ENCODE measurements at places on chromosomes 7 and 10. TPM values are rescaled to one million over a fixed set of nuclear protein-coding genes. Genes with fewer than 3 reads are reported as not detected.

DNA sequence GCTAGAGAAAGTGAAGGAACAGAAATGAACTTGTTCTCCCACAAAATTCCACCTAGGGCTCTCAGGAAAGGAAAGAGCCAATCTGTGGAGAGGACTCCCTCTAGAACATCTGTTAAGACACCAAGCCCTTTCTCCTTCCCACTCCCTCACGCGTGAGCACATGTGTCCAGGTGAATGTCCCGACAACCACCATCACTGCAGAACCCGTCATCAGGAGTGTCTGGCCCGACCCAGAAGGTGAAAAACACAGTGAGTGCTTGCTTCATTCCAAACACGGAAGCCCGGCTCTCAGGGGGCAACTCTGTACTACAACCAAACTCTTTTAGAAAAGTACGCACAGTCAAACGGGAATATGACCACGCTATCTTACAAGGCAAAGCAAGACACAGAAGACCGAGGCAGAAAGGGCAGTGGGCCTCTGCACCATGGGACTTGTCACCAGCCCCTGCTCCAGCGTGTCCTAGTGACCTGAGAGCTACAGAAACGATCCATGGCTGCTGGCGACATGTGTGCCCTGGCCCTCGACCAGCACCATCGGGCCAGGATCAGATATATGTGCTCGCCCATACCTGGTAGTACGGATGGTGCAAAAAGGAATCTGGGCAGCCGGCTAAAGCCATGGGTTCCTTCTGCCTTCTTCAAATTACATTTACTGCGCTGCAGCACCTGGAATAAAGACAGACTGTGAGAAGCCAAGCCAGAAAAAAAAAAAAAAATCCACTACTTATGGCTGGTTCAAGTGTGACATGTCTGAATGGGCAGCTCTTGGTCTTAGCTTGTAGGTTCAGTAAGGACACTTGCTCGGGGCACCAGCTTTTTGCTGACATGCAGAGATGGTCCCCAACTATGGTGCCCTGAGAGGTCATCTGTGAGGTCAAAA is 50.8 kb downstream of the GRB10 start:
- no peak for DNase-seq

DNA sequence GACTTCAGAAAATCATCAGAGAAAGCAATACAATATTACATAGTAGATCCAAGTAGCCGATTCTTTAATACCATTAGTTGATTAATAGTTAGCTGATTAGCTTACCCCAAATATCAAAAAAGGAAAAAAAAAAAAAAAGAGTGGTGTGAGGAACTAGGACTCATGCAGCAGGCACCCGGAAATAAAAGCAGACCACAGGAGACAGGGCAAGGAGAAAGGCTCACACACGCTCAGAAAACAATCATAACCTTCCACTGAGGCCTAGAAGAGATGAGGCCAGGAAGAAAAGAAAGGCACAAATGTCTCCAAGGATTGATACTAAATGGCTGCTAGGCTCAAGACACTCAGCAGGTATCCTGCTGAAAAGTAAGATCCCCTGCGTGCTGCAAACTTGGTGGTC is 25.9 kb downstream of the TRDMT1 start:
- DNase-seq, result no peak

- no peak for DNase-seq
These were observed 248.0 kb upstream of the GALNT17 start for GRCh38 chr7:70883750-70884439.

DNA sequence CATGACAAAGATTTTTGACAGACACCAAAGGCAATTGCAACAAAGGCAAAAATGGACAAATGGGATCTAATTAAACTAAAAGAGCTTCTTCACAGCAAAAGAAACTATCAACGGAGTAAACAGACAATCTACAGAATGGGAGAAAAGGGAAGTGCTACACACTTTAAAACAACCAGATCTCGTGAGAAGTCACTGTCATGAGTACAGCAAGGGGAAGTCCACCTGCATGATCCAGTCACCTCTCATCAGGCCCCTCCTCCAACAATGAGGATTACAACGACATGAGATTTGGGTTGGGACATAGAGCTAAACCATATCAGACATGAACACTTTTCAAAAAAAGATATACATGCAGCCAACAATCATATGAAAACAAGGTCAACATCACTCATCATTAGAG is 11.5 kb upstream of the PSTK start:
- no peak for DNase-seq

GRCh38 chr7:95473276-95473985 is 12.3 kb upstream of the ASB4 start:
- no peak for DNase-seq

- no peak for DNase-seq
These were observed 14.1 kb upstream of the ZC3HAV1L start for GRCh38 chr7:139049936-139050335.

- DNase-seq, result no peak
These were observed 56.8 kb downstream of the GLRX3 start for GRCh38 chr10:130193033-130193432.

GRCh38 chr10:124027031-124027611 is 66.3 kb downstream of the CHST15 start:
- no peak for DNase-seq

GRCh38 chr10:72276013-72276387 is 2.3 kb downstream of the DDIT4 start:
- DNase-seq, result no peak

- no peak for DNase-seq
These were observed 1.7 kb upstream of the DPYSL4 start for GRCh38 chr10:132184816-132185593.

DNA sequence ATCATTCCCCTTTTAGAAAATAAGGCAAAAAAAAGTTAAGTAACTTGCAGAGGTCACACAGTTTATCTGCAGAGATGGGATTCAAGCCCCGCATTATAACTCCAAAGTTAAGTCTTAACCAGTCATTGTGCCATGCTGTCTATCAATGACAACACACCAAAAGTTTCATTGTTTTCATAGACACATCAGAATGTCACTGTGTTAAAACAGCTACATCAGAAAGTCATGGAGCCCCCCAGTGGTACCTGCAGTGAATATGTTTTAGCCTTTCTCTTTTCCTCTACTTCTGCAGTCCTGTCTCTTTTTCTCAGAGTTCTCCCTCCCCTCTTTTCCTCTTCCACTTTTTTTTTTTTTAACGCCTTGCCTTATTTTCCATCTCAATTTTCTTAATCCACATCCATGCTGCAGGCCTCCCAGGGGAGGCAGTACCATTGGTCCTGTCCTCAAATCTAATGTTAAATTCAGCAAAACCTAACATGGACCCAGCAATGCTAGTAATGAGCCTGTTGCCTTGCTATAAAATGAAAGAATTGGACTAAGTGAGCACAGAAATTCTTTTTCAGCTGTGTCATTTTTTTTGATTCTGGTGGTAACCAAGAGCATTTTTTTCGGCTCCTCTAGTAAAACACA is 3.8 kb upstream of the NRCAM start:
- no peak for DNase-seq

DNA sequence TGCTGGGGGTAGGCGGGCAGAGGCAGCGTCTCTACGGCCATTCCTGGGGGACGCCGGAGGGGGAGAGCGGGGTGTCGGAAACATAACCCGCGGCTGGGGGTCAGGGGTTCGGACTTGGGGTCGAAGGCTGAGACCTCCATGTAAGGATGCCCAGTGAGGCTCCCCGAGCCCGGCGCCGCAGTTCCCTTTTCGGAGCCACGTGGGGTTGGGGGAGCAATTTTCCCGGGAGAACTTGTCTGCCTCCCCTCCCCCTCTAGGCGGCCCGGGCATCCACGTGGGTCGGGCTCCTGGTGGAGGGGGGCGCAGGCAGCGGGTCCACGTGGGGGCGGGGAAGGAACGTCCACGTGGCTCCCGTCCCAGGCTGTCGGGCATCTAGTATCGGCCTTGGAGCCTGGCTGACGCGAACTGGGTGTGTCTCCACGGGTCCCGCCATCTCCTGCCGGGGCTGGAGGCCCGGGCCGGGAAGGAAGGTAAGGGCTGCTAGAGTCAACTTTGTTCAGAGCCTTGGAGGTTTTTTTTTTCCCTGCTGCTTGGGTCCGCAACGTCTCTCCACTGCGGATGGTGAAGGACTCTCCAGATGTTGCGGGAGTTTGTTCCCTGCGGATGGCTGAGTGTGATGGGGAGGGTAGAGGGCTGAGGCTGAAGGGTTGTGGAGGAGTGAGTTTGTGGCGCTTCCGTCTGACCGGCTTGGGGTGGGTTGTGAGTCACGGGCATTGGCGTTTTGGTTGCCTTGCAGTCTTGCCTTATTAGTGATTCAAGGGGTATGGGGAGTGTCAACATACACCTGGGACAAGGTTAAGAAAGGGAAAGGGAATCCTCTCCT is 744 bp downstream of the PPRC1 start:
- peak; percentile 53 for DNase-seq

GRCh38 chr10:75375838-75376237 is 25.7 kb downstream of the ZNF503 start:
- no peak for DNase-seq

- DNase-seq, result no peak
These were observed 661.3 kb downstream of the PARD3 start for GRCh38 chr10:34153663-34154382.

GRCh38 chr10:133466683-133467275 is 13.0 kb downstream of the SCART1 start:
- no peak for DNase-seq

GRCh38 chr10:36681751-36682632 is 443.4 kb upstream of the ANKRD30A start:
- no peak for DNase-seq

DNA sequence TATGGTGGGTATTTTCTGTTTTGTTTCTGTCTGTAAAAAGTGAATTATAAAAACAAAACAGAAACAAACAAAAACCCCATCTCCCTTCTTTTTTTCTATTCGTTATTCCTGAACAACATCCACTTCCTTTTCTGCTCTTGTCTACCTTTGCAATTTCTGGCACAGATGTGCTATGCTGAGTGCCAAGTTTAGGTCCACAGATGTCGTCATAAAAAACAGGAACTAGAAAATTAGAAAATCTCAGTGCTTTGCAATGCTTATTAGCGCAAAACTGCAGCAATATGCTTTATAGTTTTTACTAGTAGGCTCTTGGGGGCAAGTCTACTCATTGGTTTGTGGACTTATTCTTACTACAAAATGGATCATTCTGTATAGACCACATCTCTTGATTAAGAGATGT is 94.2 kb upstream of the PRKCQ start:
- no peak for DNase-seq

GRCh38 chr10:101219139-101219945 is 9.9 kb downstream of the LBX1 start:
- DNase-seq, result no peak

The ABCB4 gene
- total RNA-seq, result 1.1 TPM

The CALML5 gene
- 0.23 TPM for total RNA-seq

The ANKRD7 gene
- 1.9 TPM for total RNA-seq

The FGL2 gene
- not detected for total RNA-seq

The ORAI2 gene
- total RNA-seq, result 25.9 TPM

The VSTM2A gene
- 0.98 TPM for total RNA-seq

All from WTC11 (cell line).